ENCODE measurements at places on chromosomes 5 and 9.

DNA sequence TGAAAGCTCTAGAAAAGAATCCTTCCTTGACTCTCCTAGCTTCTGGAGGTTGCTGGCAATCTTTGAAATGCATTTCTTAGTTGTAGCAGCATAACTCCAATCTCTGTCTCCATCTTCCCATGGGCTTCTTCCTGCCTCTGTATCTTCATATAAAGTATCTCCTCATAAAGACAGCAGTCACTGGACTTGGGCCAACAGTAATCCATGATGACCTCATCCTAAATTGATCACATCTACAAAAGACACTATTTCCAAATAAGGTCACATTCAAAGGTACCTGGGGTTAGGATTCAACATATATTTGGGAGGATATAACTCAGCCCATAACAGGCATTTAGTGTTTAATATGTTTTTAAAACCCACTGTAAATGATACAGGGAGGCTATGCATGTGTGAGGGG, 123.3 kb downstream of the MLLT3 start:
- DNase-seq = no peak

- no peak for DNase-seq
Observed at GRCh38 chr5:36367524-36367923, 65.8 kb upstream of the RANBP3L start.

GRCh38 chr5:32057187-32058096, 116.7 kb downstream of the GOLPH3 start:
- DNase-seq = no peak

DNA sequence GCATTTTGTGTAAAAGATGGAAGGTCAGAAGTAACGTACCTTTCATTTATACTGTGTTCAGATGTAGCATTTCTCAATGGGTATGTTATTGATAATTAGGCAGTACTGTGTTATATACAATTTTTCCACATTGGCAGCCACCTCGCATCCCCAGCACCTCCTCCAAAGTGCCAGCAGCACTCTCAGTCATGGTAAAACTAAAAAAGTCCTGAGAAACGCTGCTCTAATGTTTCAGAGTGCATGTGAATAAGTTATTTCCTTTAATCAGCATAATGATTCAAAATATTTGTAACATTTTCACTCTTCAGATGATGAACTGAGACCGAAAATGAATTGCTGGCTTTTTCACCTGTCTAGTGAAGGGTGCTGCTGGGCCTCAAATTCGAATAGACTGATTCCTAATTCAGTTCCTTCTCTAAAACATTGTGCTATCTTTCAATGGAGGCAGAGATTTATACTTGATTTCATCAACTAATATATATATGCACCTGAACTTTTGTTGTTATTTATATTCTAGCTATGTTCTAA, 79.9 kb upstream of the ANKRD55 start:
- DNase-seq = no peak

- DNase-seq = no peak
Observed at GRCh38 chr5:154771383-154771901, 16.3 kb downstream of the LARP1 start.

DNA sequence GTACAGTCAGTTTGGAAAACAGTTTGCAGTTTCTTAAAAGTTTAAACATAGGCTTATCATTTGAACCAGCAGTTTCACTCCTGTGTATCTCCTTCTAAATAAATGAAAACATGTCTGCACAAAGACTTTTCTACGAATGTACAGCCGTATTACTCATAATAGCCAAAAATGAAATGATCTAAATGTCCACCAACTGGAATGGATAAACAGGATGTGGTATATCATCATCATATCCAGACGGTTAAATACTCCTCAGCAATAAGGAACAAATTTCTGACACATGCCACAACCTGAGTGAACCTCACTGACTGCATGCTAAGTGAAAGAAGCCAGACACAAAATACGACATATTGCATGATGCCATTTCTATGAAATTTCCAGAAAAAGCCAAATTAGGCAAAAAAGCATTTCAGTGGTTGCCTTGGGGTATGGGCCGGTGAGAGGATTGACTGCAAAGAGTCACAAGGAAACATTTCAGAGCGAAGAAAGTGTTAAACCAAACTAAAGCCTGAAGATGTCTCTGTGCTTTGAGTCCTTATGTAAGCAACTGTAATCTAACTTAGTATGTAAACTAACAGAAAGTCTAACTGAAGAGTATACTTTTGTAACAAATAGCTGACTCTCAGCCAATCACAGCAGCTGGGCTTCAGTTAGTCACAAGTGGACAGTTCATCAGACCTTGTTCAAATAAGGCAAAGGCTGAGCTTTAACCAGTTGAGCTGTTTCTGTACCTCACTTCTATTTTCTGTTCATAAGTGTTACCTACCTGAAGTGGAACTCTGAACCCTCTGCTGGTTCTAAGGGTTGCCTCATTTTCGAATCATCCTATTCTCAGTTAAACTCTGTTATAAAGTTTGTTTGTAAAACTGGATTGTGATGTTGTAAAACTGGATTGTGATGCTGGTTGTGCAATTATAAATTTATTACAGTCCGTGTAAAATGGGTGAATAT, 65.2 kb downstream of the TRIO start:
- DNase-seq = no peak

- DNase-seq = no peak
Observed at GRCh38 chr9:13088720-13089427, 190.6 kb downstream of the MPDZ start.

GRCh38 chr9:28120184-28120583, 546.9 kb upstream of the C9orf72 start:
- no peak for DNase-seq

GRCh38 chr5:53569453-53569852, 9.0 kb downstream of the NDUFS4 start:
- DNase-seq = no peak

- DNase-seq = no peak
Observed at GRCh38 chr9:18202924-18203323, 271.0 kb upstream of the ADAMTSL1 start.

DNA sequence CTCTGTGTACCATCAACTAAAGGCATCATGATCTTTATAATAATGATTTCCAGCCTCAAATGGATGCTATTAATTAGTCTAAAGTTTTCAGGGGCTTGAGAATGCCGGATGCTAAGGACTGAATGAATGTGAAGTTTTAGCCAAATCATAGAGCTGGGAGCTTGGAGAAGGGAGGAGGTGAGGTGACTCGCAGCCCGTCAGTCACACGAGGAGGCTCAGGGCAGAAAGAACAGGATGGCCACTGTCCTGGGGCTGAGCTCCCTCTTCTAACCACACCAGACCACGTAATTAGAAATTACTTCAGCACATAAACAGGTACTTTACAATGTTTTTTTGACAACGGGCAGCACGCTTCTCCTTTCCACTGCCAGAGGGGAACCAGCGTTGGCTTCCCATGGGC, 222.6 kb downstream of the NPR3 start:
- no peak for DNase-seq

DNA sequence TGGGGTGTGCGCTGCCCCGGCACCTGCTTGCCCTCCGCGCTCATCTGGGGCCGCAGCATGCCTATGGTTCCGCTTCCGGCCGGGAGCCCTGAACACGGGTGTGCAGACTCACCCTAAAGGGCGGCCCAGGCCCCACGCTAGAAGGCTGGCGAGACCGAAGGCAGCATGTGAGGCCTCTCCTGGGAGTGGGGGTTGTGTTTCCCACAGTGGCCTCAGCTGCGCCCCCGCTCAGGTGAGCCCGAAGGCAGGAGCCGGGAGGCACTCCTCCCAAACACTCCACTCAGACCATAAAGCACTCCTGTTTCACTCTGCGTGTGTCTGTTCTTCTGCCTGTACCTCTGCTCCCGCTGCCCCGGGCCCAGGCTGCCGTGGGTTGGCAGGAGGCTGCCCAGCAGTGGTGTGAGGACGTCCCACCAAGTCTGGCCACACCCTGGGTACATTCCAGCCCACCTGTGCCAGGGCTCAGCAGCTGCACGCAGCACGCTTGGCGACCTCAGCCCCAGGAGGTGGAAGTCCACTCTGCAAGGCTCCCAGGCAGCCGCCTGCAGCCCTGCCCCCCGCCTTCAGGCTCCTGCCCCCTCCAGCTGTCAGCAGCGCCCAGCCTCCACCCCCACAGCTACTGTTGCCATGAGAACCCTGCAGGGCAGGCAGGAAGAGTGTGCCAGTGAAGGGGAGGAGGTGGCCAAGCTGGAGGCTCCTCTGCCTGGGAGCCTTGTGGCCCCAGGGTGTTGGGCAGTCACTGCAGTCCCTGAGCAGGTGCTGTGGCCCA, 1.2 kb upstream of the AJM1 start:
- no peak for DNase-seq

DNA sequence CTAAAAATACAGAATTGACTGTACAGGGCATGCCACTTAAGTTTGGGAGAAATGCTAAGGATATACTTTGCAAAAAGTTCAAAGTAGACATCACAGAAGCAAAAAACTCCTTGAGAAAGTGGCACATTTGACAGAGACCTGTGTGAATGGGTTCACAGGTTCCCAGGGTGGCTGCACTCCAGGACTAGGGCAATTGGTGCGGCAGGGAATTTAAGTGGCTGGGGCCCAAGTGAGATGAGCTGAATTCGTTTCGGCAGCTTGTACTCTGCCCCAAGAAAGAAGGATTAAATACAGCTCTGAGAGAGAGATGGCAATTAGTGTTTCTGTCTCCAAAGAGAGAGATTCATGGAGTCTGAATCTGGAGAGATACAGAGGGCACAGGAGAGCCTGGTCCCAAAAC, 280.1 kb downstream of the FBXL17 start:
- no peak for DNase-seq

DNA sequence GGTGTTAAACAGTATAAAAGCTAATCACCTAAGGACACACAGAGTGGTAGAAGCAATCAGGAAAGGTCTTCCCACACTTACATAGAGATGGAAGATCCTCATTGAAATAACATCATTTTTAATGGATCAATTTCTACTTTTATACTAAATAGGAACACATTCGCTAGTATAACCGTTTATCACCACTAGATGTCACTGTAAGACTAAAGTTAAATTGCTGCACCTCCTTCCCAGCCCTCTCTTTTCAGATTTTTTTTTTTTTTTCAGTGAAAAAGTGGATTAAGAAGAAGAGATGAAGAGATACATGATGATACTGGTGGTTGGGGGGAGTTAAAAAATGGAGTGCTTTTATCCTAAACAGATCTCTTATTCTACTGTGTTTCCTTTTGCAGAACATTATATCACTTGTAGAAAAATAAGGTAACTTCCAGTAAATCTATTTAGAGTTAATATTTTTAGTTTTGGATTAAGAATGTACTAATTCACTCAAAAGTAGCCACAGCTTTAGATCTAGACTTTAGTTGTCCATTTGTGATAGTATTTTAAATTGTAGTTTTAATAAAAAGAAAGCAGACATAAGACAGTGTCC, 116.9 kb upstream of the ARRDC3 start:
- DNase-seq = no peak

DNA sequence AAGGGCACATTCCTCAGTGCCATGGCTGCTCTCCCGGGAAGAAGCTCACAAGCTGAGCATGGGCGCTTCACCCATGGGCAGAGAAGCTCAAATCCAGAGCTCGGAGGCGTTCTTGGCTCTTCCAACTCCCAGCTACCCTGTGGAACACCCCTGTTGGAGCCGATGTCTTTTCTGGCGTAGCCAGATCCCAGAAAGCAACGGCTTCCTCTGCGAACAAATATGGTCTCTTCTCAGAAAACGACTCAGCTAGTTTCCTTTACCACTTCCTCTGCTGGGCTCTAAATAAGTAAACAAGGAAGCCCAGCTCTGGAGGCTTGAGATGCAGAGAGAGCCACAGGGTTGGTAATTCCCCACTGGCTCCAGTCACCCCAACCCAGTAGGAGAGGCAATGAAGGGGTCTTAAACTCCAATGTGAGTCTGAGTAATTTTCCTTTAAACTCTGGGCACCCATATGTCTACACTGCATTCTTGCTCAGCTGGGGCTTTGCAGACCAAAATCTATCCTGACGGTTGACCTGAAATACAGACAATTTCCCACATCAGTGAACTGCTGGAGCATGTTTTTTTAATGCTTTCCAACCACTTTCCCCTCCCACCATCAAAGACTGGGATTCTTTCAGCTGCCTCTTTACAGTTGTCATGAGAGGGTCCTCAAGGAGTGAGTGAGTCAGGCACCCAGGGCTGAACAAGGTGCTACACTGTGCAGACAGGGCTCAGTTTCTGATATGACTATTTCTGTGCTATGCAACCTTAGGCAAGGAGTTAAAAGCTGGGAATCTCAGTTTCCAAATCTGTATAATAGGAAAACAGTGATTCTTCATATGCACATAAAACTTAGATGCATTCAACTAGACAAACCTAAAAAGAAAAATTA, at the start of gene LCP2:
LCP2 (minus strand) TSS at position 189 of the 874 bp plus-strand sequence; CDS start at position 23, 166 bp downstream.
- DNase-seq = no peak

GRCh38 chr5:178996156-178996555, 1.0 kb upstream of the GRM6 start:
- DNase-seq = no peak

All from cortex of kidney (tissue), 1 donor.